ENCODE measurements at places on chromosomes 2 and 18. TPM values are rescaled to one million over a fixed set of nuclear protein-coding genes. Genes with fewer than 3 reads are reported as not detected.

Gene METTL8
- 19.2 TPM for total RNA-seq

Gene DTNA
- total RNA-seq, result 12.7 TPM

Gene GCG
- not detected for total RNA-seq

Gene RUFY4
- 0.42 TPM for total RNA-seq

Gene EIPR1
- total RNA-seq, result 18.2 TPM

Gene NT5DC4
- 0.60 TPM for total RNA-seq

Gene TEKT4
- total RNA-seq, result not detected

Gene COQ10B
- total RNA-seq, result 26.3 TPM

Gene MAPK4
- 0.55 TPM for total RNA-seq

Gene CD8A
- 1.5 TPM for total RNA-seq

Gene KIF5C
- 0.96 TPM for total RNA-seq

Gene NT5C1B
- total RNA-seq, result not detected

Gene G6PC2
- not detected for total RNA-seq

Gene HRH4
- total RNA-seq, result 7.5 TPM

Gene ARHGAP15
- total RNA-seq, result 20.6 TPM

Gene STARD6
- not detected for total RNA-seq

Gene ADD2
- 12.2 TPM for total RNA-seq

Gene PDE6D
- total RNA-seq, result 19.7 TPM

Gene LOXL3
- 12.2 TPM for total RNA-seq

Gene RHOB
- 116 TPM for total RNA-seq

Gene CFAP221
- total RNA-seq, result 20.8 TPM

Gene SLC11A1
- 194 TPM for total RNA-seq

Gene PTH2R
- total RNA-seq, result 0.10 TPM

Gene CCDC148
- 0.64 TPM for total RNA-seq

Gene SULT6B1
- total RNA-seq, result not detected

Gene RNF149
- total RNA-seq, result 111 TPM

Gene SP5
- 2.8 TPM for total RNA-seq

Gene FOXD4L1
- 0.71 TPM for total RNA-seq

Gene OTOS
- total RNA-seq, result not detected

Gene OR6B2
- not detected for total RNA-seq

Gene MYO7B
- total RNA-seq, result 0.61 TPM

Gene LOXHD1
- 0.76 TPM for total RNA-seq

All from left lung (tissue), 14 donors.